Tibial nerve (tissue), 4 donors: ENCODE measurements at places on chromosomes 13 and 19. TPM values are rescaled to one million over a fixed set of nuclear protein-coding genes. Genes with fewer than 3 reads are reported as not detected.

DNA sequence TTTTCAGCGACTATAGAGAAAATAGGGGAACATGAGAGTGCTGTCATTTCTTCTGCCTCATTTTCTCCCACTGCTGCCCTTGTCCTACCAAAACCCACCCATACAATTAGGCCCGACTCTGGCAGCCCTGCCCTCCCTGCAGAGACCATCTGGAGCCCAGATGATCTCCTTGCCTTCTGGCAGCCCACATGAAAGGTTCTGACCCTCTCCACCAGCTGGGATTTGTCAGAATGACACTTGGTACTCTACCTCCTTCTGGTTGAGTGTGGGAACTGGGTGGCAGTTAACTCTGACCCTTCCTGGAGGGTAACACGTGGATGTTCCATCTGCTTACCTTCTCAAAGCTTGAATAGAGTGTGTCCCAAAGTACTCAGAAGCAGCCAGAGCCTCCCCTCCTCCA, 21.0 kb upstream of the SIAH3 start:
- no peak for DNase-seq
- no peak overlapping the region for H3K4me3 ChIP-seq
- H3K4me1 ChIP-seq, result no peaks in the 10 kb centered on the region
- H3K36me3 ChIP-seq, result no peaks in the 10 kb centered on the region
- no peak overlapping the region for H3K27ac ChIP-seq

DNA sequence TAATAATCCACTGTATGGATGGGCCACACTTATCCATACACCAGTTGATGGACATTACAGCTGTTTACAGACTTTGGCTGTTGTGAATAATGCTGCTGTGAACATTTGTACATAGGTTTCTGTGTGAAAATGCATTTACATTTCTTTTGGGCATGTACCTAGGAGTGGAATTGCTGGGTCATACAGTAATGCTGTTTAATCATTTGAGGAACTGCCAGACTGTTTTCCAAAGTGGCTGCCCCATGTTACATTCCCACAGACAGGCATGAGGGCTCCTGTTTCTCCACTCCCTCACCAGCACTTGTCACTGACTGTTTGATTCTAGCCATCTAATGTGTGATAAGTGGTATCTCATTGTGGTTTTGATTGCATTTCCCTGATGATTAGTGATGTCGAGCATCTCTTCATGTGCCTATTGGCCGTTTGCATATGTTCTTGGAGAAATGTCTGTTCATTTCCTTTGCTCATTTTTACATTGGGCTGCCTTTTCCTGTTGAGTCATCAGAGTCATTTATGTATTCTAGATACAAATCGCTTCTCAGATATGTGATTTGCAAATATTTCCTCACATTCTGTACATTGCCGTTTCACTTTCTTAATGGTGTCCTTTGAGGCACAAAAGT, 12.8 kb downstream of the TMEM255B start:
- no peaks in the 10 kb centered on the region for H3K4me1 ChIP-seq
- H3K36me3 ChIP-seq, result no peaks in the 10 kb centered on the region
- H3K27me3 ChIP-seq, result no peaks in the 10 kb centered on the region
- no peak for DNase-seq
- H3K4me3 ChIP-seq, result no peak overlapping the region

- no peaks in the 10 kb centered on the region for H3K27me3 ChIP-seq
- H3K4me3 ChIP-seq, result peak within 1 kb of the TSS; percentile 85
- no peak for DNase-seq
- H3K27ac ChIP-seq, result peak within 1 kb of the TSS; percentile 73
- H3K36me3 ChIP-seq, result no peaks in the 10 kb centered on the region
These were observed at the start of gene SPTBN4 for GRCh38 chr19:40466985-40467734. TSS of gene SPTBN4 (plus strand) at chr19:40467001. CDS start at chr19:40472622, 5,621 bp downstream.

- no peak overlapping the region for H3K27ac ChIP-seq
- H3K4me3 ChIP-seq, result no peak overlapping the region
- H3K36me3 ChIP-seq, result no peaks in the 10 kb centered on the region
- DNase-seq, result no peak
These were observed 246.3 kb downstream of the LACC1 start for GRCh38 chr13:44125943-44126469.

DNA sequence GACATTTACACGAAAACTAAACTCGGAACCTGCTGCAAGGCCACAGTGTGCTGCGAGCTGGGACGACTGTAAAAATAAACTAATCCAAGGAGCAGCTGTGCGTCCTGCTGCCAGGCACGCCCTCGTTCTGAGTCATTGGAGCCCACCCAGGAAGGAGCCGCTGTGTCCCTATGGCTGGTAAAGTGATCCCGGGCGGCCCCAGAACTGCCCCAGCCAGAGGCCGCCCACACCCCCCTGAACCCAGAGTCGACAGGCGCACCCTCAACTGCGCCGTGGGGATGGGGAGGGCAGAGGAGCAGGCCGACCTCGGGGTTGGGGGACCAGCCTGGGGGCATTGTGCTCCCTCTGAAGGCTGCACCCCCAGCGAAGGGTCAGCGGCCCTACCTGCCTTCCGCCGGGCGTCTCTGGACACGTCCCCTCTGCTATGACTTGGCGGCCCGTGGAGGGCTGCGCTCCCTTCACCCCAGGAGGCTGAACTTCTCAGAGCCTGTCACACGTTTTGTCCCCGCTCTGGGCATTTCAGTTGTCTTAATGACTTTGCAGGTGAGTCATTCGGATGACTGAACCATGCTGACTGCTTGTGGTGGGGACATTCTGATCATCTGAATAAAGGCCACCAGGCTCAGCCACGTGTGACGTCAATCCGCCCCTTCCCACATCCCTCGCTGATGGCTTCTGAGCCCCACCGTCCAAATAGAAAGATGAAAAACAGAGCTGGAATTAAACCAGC, 42.7 kb downstream of the ADPRHL1 start:
- H3K36me3 ChIP-seq, result no peaks in the 10 kb centered on the region
- peaks cover 19% of the 10 kb centered on the region for H3K27me3 ChIP-seq
- H3K4me3 ChIP-seq, result no peak overlapping the region

GRCh38 chr19:43315851-43316250, 37.6 kb upstream of the CD177 start:
- H3K27me3 ChIP-seq, result no peaks in the 10 kb centered on the region
- H3K27ac ChIP-seq, result no peak overlapping the region
- H3K4me3 ChIP-seq, result no peak overlapping the region
- no peaks in the 10 kb centered on the region for H3K36me3 ChIP-seq
- DNase-seq, result no peak

DNA sequence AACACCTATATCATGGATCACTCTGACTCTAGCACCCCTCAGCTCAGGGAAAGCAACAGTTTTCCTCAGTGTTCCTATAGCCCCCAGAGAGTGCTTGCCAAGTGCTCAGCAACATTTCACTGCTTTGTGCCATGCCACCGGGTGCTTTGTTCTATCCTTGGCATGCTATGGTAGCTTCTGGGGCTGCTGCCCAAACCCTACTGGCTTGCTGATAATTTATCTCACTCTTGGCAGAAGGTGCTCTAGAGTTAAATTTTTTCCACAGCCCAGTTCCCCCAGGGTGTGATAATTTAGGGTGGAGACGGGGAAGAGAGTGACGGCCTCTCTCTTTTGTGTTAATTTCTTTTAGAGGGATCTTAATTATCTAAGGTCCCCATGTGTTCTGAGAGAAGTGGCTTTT, 12.6 kb upstream of the CSNK1A1L start:
- H3K36me3 ChIP-seq, result no peaks in the 10 kb centered on the region
- H3K4me1 ChIP-seq, result no peaks in the 10 kb centered on the region
- H3K4me3 ChIP-seq, result no peak overlapping the region
- no peaks in the 10 kb centered on the region for H3K27me3 ChIP-seq
- no peak overlapping the region for H3K27ac ChIP-seq
- DNase-seq, result no peak

GRCh38 chr19:41910992-41911888, 17.0 kb downstream of the ERFL start:
- H3K4me3 ChIP-seq, result no peak overlapping the region
- DNase-seq, result no peak
- H3K4me1 ChIP-seq, result no peaks in the 10 kb centered on the region
- H3K36me3 ChIP-seq, result peaks cover 2% of the 10 kb centered on the region

GRCh38 chr13:83895994-83896580, 13.8 kb upstream of the SLITRK1 start:
- H3K4me3 ChIP-seq, result no peak overlapping the region
- no peaks in the 10 kb centered on the region for H3K4me1 ChIP-seq
- no peak overlapping the region for H3K27ac ChIP-seq
- no peaks in the 10 kb centered on the region for H3K36me3 ChIP-seq
- no peaks in the 10 kb centered on the region for H3K27me3 ChIP-seq

- H3K36me3 ChIP-seq, result no peaks in the 10 kb centered on the region
- H3K4me3 ChIP-seq, result peak overlapping the region; percentile 90
- DNase-seq, result peak; percentile 96
- H3K4me1 ChIP-seq, result no peaks in the 10 kb centered on the region
These were observed 21.1 kb upstream of the OR10H1 start for GRCh38 chr19:15836330-15837220.

DNA sequence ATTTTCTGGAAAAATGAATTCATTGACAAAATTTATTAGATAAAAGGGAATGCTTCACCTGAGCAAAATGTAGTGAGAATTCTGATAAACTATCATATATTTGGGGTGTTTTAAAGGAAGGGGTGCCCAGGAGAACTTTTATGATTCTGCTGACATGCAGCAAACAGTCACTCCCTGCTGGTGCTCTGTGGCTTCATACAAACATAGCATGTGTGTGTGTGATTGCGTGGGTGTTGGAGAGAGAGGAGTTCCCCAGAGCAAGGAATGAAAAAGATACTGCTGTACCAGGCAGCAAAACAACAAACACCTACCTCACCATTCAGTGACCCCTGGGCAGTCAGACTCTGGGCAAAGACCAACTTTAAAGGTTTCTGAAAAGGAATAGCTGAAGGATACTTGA, 546.7 kb downstream of the RFC3 start:
- no peaks in the 10 kb centered on the region for H3K27me3 ChIP-seq
- H3K4me3 ChIP-seq, result no peak overlapping the region
- H3K36me3 ChIP-seq, result no peaks in the 10 kb centered on the region
- no peak for DNase-seq
- H3K4me1 ChIP-seq, result no peaks in the 10 kb centered on the region

DNA sequence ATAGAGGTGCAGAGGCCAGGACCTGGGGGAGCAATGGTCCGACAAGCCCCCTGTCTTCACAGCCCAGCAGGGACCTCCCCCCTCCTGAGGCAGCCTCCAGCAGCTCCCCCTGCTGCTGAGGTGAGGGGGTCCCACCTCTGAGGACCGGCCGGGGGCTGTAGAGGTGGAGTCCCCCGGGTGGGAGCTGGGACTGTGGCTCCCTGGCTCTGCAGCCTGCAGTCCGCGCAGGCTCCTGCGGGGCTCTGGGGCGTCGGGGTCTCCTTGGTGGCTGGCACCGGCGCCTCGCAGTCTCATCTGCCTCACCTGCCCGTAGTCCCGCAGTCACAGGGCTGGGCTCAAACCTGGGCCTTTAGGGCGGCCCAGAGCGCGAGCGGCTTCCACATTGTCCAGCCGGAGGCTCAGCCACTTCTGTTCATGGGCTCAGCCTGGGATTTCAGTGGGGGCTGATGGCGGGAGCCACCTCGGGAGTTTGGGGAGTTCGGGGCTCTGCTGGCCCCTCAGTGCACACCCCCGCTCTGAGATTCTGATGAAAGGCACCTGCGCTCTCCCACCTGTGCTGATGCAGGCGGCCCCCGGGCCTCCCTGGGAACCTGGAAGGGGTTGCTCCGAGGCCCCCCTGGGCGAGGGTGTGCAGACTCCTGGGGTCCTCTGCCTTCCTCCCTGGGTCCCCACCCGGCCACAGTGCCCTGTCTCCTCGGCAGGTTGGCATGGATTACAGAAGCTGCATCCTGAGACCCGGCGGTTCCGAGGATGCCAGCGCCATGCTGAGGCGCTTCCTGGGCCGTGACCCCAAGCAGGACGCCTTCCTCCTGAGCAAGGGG, 7.0 kb upstream of the ZNF554 start:
- peaks cover 80% of the 10 kb centered on the region for H3K36me3 ChIP-seq
- H3K27me3 ChIP-seq, result no peaks in the 10 kb centered on the region
- H3K27ac ChIP-seq, result peak overlapping the region; percentile 59

GRCh38 chr19:18760440-18761383, 30.4 kb downstream of the COMP start:
- no peaks in the 10 kb centered on the region for H3K27me3 ChIP-seq
- no peak overlapping the region for H3K27ac ChIP-seq
- DNase-seq, result no peak
- H3K36me3 ChIP-seq, result peaks cover 26% of the 10 kb centered on the region
- no peak overlapping the region for H3K4me3 ChIP-seq

- no peaks in the 10 kb centered on the region for H3K36me3 ChIP-seq
- no peaks in the 10 kb centered on the region for H3K27me3 ChIP-seq
- no peak overlapping the region for H3K4me3 ChIP-seq
- H3K4me1 ChIP-seq, result no peaks in the 10 kb centered on the region
- no peak overlapping the region for H3K27ac ChIP-seq
These were observed 24.1 kb downstream of the LGALS16 start for GRCh38 chr19:39679791-39680168.

GRCh38 chr13:26555413-26555812, 2.1 kb upstream of the WASF3 start:
- DNase-seq, result no peak
- no peaks in the 10 kb centered on the region for H3K36me3 ChIP-seq
- no peaks in the 10 kb centered on the region for H3K4me1 ChIP-seq
- no peak overlapping the region for H3K27ac ChIP-seq

- H3K4me3 ChIP-seq, result no peak overlapping the region
- H3K36me3 ChIP-seq, result no peaks in the 10 kb centered on the region
- no peak for DNase-seq
- H3K4me1 ChIP-seq, result no peaks in the 10 kb centered on the region
These were observed 51.8 kb downstream of the F2RL3 start for GRCh38 chr19:16940626-16941025.

DNA sequence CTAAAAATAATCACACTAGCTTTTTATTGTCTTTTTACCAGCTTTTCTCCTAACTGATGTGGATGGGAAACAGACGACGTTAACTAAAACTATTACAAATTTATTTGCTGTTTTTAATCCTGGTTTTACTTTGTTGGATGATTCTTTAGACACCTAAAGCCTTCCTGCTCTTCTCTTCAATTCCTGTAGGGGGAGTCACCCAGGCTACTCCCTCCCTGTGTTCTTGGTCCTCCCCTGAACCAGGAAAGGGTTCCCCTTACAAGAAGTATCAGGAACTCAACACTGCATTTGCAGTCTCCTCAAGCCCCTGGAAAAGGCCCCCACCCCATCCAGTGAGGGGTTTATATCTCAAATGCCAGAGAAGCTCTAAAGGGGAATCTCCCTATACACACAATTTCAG, 206.1 kb downstream of the SUCLA2 start:
- H3K4me1 ChIP-seq, result no peaks in the 10 kb centered on the region
- no peaks in the 10 kb centered on the region for H3K27me3 ChIP-seq
- H3K27ac ChIP-seq, result no peak overlapping the region
- H3K36me3 ChIP-seq, result no peaks in the 10 kb centered on the region

The METTL21C gene
- total RNA-seq, result not detected

The ZNF738 gene
- total RNA-seq, result 7.4 TPM

The SHANK1 gene
- total RNA-seq, result 3.3 TPM

The RASL11A gene
- total RNA-seq, result 39.6 TPM

The NECTIN2 gene
- 85.8 TPM for total RNA-seq

The FPR1 gene
- 6.1 TPM for total RNA-seq

The CCDC159 gene
- 29.3 TPM for total RNA-seq

The SBSN gene
- not detected for total RNA-seq

The TNNT1 gene
- not detected for total RNA-seq

The MCEMP1 gene
- not detected for total RNA-seq

The CRX gene
- not detected for total RNA-seq
